NCI-H1436 treated with DMSO at 0.1 percent for 48 hours (cell line): ENCODE measurements at places on chromosomes 7 and 10.

- DNase-seq: no peak
Measured at GRCh38 chr10:127790066-127790624, 53.2 kb downstream of the FOXI2 start.

GRCh38 chr10:7523656-7524055 is 112.8 kb upstream of the SFMBT2 start:
- DNase-seq: no peak

DNA sequence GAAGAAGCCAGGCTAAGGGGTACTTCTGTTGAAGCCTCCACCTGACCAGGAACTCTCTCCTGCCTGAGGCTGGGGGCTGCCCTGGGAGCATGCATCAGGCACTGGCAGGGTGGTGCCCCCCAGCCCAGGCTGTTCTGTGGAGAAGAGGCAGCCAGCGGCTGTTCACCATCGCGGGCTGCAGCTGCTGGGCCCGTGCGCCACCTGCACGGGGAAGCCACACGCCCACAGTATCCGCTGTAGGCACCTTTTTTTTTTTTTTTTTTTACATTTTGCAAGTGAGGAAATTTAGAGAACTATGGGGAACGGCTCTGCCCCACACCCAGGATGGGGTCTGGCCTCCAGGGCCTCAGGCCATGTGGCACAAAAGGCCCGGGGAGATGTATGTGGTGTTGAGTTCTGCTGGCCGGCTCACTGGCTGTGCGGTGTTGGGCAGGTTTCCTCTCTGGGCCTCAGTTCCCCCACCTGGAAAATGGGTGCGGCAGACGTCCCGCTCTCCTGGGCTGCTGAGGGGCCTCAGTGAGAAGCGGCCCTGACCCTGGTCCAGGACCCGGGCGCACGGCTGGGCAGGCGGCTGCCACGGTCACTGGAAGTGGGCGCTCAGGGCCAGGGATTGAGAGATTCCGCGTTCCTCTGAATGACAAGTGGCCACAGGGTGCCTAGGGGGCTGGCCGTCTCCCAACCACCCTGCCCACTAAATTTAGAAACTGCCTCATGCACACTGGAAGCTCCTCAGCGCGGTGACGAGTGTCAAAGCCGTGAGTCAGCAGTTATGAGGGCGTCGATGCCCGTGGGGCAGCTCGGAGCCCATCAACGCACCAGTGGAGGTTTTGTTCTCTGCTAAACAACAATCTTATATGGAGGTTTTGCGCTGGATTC is 8.8 kb upstream of the INTS1 start:
- no peak for DNase-seq

- DNase-seq: no peak
Measured at GRCh38 chr10:121823993-121824463, 103.8 kb downstream of the ATE1 start.

DNA sequence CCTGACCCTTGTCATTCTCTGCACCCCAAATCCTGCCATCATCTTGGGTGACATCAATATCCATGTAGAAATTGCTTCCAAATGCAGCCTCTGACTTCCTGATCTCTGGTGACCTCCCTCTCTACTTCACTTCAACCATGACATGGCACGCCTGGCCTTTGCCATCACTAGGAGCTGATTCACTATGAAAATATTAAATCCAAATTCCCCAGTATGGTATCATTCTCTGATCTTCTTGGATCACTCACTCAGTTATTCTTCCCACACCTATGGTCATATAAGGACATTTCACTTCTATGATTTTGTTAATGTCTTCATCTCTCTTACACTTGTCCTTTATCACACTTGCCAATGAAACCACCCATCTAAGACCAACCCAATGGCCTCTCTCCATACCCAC is 73.7 kb upstream of the ODAD2 start:
- no peak for DNase-seq

- DNase-seq: no peak
Measured at GRCh38 chr7:151456782-151457181, 16.8 kb upstream of the CRYGN start.

DNA sequence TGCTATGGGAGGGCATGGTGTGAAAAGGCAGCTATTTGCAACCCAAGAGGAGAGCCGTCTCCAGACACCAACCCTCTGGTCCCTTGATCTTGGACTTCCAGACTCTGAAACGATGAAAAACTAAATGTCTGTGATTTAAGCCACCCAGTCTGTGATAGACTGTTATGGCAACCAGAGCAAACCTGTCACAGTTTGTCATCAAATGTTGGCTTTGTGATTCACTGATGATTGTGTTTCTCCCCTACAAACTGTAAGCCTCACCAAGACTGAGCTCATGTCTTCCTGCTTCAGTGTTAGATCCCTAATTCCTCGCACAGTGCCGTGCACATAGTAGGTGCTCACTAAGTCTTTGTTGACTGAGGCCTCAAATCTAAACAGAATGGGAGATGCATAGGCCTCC is 224.6 kb upstream of the PITRM1 start:
- DNase-seq: no peak

DNA sequence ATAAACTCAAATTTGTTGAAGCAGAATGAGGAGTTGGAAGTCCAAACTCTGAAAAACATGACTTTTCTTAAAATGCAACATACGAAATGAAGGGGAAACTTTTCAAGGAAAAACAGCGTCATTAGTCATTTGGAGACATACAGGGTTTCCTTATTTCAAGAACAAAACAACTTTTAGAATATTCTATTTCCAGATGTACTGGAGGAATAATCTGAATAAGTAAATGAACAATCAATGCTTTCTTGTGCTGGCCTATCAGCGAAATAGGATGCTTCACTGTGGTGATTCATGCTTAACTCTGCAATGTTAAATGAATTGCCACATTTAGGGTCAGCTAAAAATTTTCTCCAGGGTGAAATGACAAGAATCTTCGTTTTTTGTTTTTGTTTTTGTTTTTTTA is 114.3 kb downstream of the SEMA3C start:
- no peak for DNase-seq

DNA sequence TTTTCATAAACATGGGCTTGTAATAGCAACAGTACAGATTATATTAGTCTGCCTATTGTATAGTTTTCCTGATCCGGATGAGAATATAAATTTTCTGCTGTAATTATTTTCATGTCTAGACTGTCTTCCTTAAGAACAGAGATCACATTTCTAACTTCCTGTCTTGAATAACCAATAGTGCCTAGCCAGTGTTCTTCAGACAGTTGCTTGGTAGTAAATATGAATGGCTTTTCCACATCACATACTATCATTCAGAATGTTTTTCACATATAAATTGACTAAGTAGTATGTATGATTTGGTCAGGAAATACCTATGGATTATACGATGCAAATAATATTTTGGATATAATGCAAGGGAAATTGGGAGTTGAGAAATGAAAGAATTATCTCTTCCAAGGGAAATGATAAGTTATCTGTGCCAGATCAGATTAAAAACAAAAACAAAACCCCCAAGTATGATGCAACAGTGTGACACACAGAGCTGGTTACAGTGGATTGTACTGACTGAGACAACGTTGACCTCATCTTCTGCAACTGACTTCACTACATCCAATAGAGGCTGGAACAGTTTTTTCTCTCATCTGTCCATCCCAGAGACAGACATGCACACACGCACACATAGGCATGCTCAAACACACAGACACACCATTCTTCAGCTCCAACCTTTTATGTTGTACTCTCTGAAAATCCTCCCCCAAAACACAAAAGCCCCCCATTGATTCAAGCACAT is 16.4 kb downstream of the ITGA8 start:
- DNase-seq: no peak

GRCh38 chr10:112532189-112532588 is 85.2 kb downstream of the VTI1A start:
- no peak for DNase-seq

- DNase-seq: no peak
Measured at GRCh38 chr10:127526161-127526560, 22.9 kb upstream of the NPS start.

- DNase-seq: no peak
Measured at GRCh38 chr7:90817846-90818245, 221.7 kb downstream of the CDK14 start.
